Stimulated activated CD8-positive, alpha-beta memory T cell treated with anti-CD3 and anti-CD28 coated beads, Interleukin-7, amount 100 ng/mL, for 1 hour (primary cell): ENCODE measurements at places on chromosomes 6 and 20.

DNA sequence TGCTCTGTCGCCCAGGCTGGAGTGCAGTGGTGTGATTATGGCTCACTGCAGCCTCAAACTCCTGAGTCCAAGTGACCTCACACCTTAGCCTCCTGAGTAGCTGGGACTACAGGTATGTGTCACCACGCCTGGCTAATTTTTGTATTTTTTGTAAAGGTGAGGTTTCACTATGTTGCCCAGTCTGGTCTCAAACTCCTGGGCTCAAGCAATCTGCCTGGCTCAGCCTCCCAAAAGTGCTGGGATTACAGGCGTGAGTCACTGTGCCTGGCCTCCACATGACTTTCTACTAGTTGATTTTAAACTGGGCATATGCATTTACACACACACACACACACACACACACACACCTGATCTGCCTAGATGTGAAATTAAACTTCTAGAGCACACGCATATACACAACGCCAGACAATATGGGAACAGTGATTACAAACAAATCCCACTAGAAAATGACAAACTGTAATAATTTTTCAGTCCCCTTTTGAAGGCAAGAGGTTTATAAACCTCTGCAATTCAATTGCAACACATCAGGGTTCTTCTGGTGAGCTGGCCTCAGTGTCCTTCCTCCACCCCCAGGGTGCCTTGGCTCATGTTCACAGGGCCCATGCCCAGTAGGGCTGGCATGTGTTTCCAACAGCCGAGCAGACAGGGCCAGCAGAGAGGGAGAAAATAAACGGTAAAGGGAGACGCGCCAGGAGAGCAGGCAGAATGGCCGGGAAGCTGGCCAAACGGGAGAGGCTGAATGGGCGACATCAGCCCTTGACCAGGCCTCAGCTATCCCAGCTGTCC, 31.2 kb downstream of the PARD6B start:
- no peak for DNase-seq

DNA sequence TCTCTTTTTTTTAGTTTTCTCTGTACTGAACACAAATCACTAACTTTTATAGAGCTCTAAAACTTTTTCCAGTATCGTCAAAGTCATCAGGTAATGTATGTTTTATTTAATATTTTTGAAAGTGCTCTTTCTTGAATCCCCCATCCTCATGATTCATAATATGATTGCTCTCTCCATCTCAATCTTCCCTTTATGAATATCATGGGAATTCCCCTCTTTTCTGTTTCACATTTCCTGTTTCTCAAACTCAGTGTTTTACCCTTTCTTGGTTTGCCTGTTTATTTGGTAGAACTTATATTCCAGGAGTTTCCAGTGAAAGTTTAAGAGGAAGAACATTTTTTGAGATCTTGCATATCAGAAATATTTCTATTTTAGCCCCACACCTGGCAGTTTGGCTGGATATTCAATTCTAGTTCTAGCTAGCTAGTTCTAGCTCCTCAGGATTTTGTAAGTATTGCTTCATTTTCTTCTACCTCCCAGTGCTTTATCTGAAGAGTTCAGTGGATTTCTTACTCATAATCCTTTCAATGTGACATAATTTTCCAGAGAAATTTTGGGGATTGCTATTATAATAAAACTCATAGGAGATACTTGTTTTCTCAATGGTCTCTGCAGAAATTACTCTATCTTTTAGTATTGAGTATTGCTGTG, 6.1 kb upstream of the C6orf58 start:
- DNase-seq: no peak

DNA sequence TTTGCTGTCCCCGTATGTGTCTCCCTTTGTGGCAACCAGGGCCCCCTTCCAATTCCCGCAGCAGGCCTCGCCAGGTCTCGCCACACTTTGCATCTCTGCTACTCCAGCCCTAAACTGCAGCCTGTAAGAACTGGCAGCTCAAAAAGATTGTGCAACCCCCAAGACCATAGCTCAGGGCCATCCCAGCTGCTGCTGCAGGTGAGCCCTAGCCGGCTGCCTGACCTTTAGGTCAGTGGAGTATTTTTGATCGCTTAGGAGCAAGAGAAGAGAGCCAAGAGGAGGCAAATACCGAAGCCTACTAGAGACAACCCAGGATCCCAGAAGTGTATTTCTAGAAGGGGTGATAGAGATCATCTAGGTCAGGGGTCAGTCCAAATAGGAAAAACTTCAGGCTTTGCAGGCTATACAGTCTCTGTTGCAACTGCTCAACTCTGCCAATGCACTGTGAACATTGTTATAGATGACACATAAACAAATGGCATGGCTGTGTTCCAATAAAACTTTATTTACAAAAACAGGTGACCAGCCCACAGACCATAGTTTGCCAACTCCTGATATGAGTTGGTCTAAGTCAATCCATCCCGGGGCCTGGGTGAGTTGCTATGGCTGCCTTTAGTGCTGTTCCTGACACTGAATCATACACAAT, 138.4 kb downstream of the EYA2 start:
- no peak for DNase-seq

DNA sequence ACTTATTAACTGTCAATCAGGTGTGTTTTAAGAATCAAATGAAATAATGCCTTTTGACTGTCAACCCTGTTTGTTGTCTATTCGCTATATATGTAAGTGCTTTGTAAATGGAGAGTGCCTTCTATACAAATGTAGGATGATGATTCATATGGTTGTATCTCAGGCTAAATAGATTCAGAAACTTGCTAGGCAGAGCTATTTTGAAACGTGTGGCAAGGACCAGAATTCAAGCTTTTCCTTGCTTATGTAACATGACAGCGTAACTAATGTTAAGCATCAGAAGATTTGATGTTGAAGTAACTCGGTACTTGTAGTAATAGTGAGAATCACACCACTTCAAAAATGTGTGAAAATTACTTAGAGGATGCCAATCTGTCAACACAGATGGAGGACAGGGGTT, 3.4 kb downstream of the OGFRL1 start:
- DNase-seq: no peak

- no peak for DNase-seq
These were observed 17.6 kb upstream of the PYGB start for GRCh38 chr20:25230166-25230831.

- DNase-seq: no peak
These were observed 38.9 kb downstream of the LRRN4 start for GRCh38 chr20:6014957-6015356.

- no peak for DNase-seq
These were observed 194.6 kb upstream of the CITED2 start for GRCh38 chr6:139568956-139569538.

- DNase-seq: no peak
These were observed 20.3 kb upstream of the ATXN1 start for GRCh38 chr6:16781348-16782169.

DNA sequence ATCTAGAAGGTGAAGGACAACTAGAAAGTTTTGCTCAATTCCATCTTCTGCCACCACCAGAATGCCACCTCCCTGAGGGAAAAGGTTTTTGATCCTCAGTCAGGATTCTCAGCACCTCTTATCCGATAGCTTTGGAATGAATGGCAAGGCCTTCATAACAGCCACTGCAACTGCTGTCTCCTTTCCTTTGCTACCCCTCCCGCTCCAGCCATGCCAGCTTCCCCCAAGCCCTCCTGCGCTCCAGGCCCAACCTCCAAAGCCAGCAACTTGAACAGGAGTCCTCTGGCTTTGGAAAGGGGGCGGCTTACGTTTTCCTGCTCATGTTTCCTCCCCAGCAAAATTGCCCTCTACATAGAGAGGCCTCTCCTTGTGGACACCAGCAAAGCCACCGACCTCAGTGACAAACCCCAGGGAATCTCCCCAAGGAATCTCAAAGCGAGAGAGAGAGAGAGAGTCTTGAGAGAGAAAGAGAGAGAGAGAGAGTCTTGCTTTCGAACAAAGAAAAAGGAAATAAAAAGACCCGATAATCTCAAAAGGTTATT, 420 bp upstream of the BTN2A1 start:
- no peak for DNase-seq

- no peak for DNase-seq
These were observed 657.5 kb upstream of the GJE1 start for GRCh38 chr6:141475259-141475658.

DNA sequence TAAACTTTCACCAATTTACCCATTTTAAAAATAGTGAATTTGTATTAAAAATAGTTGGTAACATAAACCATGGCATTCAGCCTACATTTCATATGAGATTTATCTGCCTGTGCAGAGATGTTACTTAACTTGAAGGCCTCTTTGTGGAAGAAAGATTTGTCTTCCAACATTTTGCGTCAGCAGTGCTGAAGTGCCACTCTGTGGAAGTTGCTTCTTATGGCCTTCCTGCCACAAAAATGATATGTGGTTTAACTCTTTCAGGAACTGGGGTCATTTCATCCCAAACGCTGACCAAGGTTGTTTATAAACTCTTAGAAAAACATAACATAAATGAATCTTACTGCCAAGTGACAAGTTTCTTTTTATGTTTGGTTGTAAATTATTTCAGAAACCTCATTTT, 246.8 kb downstream of the ARID1B start:
- no peak for DNase-seq

GRCh38 chr6:150395388-150396009, 26.7 kb downstream of the IYD start:
- DNase-seq: no peak

DNA sequence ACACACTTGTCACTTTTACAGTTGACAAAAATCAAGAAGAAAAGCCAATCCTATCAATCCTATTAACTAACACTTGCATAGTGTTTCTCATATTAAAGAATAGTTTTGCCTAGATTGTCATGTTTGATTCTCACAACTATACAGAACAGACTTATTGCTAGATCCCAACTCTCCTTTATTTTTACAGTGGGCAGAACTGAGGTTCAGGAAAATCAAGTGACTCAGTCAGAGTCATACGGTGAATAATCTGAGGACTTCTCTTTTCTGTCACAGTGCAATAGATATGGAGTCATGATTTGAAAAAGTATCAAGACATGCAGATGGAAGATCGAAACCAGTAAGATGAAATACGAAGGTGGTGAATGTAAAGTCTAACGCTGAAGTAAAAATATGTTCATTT, 195.1 kb upstream of the CITED2 start:
- DNase-seq: no peak

- DNase-seq: no peak
These were observed 184.2 kb upstream of the SPTLC3 start for GRCh38 chr20:12824328-12825225.
